Fibroblast of mammary gland (primary cell): ENCODE measurements at places on chromosomes 11 and 22.

- DNase-seq: no peak
These were observed 35.4 kb upstream of the CCDC34 start for GRCh38 chr11:27398400-27398770.

DNA sequence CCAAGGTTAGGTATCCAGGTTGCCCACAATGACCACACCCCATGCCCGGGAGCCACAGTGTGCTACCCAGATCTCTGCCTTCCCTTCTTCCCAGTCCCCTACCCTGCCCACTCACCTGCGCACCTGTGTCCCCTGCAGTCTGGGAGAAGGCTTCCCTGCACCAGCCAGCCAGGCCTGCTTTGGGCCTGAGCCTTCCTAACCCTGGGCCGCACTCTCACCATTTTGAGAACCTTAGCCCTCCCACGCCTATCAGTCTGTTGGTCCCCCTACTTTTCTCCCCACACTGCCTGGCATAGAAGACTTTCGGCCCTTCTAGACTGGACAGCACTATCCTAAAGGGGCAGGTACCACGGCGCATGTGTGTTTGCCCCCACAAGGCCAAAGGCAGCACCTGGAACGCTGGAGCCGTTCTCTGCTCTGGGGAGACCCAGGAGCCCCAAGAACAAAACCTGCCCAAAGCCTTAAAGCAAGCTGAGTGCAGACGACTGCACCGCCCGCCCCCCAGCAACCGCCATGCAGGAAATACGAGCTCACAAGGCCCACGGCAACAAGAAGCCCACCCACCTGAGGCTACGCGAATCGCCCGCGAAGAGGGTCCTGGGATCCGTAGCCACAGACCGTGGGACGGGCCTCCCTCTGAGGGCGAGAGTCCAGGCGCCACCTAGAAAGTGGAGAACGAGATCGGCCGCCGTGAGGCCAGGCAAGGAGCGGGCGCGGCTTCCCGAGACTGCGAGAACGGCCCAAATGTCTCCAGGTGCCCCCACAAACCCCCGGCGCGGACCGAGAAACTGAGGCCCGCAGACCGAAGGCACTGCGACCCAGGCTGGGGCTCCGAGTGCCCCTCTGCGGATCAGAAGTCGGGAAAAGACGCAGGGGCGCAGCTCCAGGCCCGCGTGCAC, 546 bp downstream of the GNB1L start:
- no peak for DNase-seq

- DNase-seq: peak; percentile 98
These were observed 39.9 kb downstream of the CWC15 start for GRCh38 chr11:94933223-94934130.

- DNase-seq: no peak
These were observed 385.6 kb downstream of the ETS1 start for GRCh38 chr11:128201801-128202200.
